Stimulated activated CD4-positive, alpha-beta T cell treated with anti-CD3 and anti-CD28 coated beads, Interleukin-12 subunit alpha, Interleukin-12 subunit beta, amount 100 ng/mL, for 48 hours (primary cell): ENCODE measurements at places on chromosomes 4 and X.
A peak's percentile ranks its signal among the peaks of the same experiment; 100 is the strongest.

- no peak for DNase-seq
Measured at GRCh38 chr4:78179196-78179595, 122.1 kb downstream of the FRAS1 start.

DNA sequence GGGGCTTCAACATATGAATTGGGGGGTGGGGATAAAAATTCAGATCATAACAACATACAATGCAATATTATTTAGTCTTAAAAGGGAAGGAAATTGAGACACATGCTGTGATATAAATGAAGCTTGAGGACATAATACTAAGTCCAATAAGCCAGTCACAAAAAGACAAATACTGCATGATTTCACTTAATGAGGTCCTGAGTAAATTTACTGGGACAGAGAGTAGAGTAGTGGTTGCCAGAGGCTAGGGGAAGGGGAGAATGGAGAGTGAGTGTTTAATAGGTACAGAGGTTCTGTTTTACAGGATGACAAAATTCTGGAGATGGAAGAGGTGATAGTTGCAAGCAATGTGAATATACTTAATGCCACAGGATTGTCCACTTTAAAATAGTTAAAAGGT, 89.2 kb upstream of the RAPGEF2 start:
- no peak for DNase-seq

GRCh38 chr4:92265798-92266197, 38.0 kb upstream of the GRID2 start:
- no peak for DNase-seq

- peak; percentile 19 for DNase-seq
Measured at GRCh38 chrX:65985922-65986588, 53.8 kb downstream of the VSIG4 start.

GRCh38 chr4:30948653-30949052, 228.5 kb downstream of the PCDH7 start:
- DNase-seq = no peak

- no peak for DNase-seq
Measured at GRCh38 chr4:186930024-186930423, 206.4 kb upstream of the FAT1 start.

- DNase-seq = no peak
Measured at GRCh38 chr4:55124322-55125076, 896 bp downstream of the KDR start.

DNA sequence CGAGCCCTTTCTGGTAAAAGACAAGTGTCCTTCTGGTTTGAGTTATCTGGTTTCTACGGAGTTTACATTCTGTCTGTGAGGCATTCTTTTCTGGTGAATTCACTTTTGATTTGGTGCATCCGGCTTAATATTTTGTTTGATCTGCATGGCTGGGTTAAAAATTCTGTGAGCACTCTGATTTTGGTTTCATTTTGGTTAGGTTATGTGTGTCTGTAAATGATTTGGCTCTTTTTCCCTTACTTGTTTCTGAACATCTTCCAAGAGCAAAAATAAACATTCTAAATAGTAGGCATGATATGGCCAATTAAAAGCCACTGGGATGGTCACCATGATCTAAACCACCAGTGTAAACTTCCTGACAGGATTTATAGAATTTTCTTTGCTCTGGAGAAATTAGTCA, 85.7 kb upstream of the PTPN13 start:
- no peak for DNase-seq

DNA sequence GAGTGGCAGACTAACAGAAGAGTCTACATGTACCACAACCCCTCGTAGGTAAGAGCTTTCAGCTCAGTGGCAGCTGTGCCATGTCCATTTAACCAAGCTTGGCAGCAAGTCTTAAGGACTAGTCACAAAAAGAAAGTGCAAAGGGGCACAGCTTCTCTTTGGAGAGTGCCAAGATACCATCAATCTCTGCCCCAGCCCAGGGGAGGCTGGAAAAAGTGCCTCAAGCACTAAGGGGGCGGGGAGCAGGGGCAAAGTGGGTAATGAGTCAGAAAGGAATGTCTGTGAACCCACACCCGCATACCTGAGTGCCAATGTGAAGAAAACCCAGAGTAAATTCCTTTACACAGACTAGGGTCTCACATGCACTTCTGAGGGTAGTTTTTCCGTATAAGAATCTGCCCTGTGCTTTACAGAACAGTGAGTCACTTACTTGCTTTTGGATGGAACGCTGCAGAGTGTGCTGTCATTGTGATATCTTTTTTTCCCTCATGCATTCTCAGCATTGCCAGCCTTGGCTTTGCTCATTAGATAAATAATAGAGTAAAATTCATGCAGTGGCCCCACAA, 219.8 kb downstream of the ZNF674 start:
- peak; percentile 62 for DNase-seq

DNA sequence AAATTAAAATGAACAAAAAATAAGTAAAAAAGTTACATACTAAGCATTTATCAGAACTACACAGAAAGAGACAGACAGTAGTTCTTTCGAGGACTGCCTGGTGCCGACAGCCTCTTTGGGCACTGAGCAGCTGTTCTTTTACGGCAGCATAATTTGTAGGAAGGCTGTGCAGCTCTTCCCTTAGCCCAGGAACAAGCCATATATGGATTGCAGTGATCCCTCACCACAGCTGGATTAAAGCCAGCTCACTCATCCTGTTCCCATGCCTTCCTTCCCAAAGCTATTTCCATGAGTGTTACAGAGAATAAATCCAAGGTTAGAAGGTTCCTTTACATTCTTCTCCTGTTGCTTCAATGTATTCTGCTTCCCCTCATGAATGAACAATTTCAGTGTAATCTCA, 71.7 kb downstream of the DDX60L start:
- no peak for DNase-seq

GRCh38 chr4:114997576-114998247, 115.7 kb downstream of the NDST4 start:
- DNase-seq = no peak

GRCh38 chr4:86564795-86565194, 29.3 kb upstream of the PTPN13 start:
- DNase-seq = no peak

DNA sequence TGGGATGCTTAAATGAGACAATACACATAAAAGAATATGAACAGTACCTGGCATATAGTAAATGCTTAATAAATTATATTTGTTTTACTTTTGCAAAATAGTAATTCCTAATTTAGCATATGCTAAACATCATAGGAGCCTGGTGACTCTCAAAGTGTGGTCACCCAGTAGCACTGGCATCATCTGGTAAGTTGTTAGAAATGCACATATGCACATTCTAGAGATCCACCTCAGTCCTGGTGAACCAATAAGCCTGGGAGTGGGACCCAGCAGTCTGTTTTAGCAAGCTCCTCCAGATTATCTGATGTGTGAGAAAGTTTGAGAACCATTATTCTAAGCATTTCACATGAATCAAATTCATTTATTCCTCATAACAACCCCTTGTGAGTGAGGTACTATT, 830.4 kb downstream of the RPA4 start:
- DNase-seq = no peak

GRCh38 chr4:26094076-26094475, 180.1 kb downstream of the SMIM20 start:
- no peak for DNase-seq

- no peak for DNase-seq
Measured at GRCh38 chrX:110310000-110310790, 7.7 kb downstream of the AMMECR1 start.

GRCh38 chr4:38804654-38805295, at the start of gene TLR1:
Gene TLR1 (minus strand): TSS chr4:38804791. CDS start chr4:38798831, 5,960 bp downstream.
- DNase-seq = no peak

DNA sequence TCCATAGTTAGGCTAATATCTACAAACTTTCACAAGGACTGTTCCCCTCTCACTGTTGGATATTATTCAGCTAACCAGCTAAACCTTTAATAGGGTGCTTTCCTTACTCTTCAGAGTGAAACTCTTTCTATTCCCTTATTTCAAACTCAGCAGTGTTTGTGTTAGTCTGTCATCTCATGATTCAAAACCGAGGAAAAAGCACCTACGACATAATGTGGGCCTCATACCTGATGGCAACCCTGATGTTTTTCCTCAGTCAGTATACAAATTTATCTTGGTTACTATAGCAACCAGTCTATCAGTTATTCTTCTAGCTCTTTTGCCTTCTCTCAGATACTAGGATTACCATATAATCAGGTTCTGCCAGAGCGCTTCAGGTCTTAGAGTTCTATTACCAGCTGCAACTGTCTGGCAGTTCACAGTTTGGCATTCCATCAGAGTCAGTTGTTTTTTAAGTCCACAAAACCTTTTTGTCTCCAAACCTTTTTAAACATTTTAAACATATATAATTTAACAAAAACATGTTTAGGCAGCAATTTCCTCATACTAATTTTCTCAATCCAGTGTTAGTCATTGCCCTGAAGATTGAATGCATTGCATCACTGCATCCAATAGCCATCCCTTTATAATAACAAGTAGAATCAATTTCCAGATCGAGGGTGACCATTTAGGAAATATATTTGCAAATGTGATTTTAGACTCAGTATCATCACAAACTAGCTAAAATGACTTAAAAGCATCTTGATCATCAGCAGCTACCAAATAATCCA, 7.4 kb downstream of the WDR44 start:
- no peak for DNase-seq

DNA sequence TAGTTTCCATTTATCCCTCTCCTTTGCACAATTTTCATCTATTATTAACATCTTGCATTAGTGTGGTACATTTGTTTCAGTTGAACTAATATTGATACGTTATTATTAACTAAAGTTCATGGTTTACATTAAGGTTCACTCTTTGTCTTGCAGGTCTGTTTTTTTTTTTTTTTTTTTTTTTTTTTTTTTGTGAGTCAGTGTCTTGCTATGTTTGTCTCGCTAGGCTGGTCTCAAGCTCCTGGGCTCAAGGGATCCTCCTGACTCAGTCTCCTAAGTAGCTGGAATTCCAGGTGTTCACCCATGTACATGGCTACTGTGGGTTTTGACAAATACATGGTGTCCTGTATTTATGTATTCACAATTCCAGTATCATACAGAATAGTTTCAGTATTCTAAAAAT, 6.8 kb downstream of the TBC1D19 start:
- DNase-seq = no peak

DNA sequence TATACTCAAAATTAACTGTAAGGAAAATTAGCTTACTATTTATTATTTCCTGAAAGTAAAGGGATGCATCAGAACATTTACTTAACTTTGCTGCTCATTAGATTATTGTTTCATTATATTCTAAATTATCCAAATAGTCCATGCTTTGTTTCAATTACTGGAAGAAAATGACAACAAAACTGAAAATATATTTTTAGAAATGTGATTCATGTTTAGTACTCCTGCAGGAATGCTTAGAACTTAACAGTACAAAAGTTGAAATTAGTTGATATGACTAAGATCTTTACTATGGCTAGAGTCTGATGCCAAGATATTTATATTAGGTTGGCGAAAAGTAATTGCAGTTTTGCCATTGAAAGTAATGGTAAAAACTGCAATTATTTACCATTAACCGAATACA, 660.5 kb upstream of the PABPC4L start:
- DNase-seq = no peak

DNA sequence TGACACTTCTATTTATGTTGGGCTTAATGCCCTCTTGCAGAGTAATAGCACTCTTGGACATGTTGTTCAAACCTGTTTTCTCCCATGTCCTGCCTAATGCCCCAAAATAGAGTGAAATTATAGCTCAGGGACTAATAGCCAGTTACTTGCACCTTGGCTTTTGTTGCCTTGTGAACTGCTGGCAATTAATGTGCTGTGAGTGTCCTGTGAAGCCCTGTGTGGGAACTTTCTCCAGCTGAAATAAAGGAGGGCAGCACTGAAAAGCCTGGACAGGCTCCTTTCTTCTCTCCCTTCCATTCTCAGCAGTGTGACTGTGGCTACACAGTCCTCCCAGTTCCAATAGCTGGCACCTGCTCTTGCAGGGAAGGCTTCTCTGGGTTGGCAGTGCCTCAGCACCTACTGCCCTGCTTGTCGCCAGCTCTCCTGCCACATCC, 72.4 kb downstream of the DCLK2 start:
- no peak for DNase-seq

DNA sequence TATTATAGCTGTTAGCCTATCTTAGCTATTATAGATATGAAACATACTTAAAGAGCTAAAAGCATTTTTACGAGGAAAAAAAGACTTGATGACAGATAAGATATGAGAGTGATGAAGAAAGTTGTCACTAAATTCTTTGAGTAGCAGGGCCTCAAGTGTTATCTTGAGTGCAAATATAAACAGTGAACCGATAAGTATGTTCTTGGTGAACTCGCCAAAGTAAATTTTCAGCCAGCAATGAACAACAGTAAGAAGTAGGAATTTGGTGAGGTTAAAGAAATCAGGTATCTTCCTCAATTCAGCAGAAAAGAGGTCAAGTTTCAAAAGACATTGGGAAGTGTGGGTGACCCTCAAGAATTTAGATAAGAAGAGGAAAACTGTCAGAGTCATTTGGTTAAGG, 471.8 kb upstream of the FTHL17 start:
- DNase-seq = no peak

DNA sequence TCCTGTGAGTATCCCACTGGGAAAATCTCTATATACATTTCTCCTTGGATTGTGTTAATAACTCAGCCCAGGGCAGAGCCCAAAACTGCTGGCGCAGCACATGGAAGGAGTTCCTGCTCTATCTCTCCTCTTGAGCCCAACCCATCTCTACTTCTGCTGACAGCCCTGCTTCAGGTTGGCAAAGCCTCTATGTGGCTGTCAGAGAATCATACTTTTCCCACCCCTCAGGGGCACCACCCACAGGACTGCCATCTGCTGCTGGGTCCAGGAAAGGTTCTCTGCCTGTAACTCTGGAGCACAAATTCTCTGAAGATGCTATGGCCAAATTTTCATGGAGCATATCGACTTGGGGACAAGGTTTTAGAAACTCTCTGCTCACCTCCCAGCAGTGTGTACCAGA, 278.5 kb upstream of the EMCN start:
- no peak for DNase-seq

DNA sequence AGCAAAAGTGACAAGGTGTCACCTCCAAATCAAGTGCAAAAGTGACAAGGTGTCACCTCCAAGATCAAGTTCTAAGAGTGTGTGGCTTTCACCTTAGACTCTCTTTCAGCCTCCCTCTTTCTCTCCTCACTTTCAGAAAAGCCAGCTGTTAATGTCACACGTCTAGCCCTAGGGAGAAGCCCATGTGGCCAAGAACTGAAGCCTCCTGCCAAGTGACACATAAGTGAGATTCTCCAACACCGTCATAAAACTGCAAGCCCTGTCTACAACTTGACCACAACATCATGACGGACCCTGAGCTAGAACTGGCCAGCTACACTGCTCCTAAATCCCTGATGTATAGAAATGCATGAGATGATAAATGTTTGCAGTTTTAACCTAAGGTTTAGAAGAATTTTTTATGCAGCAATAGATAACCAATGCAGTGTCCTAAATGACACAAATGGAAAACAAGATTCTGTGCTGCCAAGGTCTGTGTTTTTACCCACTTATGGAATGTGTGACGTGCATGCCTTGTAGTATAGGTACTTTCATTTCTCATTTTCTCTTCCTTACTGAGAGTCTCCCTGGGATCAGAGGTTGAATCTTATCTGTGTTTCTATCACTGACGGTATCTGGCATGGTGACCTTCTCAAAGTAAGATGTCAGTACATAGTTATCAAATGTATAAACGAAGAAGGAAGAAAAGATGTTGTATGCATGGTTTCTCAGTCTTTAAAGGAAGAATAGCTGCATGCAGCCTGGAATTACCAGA, 25.0 kb downstream of the NLGN4X start:
- no peak for DNase-seq
